ENCODE measurements at places on chromosomes 13 and 19.

- DNase-seq: no peak
These were observed 39.4 kb upstream of the LMO7 start for GRCh38 chr13:75596657-75597182.

- peak; percentile 93 for DNase-seq
These were observed 744 bp downstream of the UHRF1 start for GRCh38 chr19:4909897-4910593.

DNA sequence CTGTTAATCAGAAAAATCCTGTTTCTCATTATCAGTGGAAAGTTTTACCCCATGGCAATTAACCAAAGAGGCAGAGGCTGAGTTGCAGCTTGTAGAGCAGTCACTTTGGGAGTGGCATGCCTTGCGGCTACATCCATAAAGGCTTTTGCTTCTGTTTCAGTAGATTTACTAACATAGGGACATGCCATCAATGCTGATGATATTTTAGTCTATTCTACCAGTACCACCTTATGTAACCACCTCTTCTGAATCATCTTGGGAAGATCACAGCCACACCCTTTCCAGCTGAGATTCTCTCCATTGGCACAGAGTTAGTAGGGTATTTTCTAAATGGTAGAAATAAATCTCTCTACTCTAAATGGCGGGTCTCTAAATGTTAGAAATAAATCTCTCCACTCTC lies 37.5 kb downstream of the POSTN start:
- no peak for DNase-seq

DNA sequence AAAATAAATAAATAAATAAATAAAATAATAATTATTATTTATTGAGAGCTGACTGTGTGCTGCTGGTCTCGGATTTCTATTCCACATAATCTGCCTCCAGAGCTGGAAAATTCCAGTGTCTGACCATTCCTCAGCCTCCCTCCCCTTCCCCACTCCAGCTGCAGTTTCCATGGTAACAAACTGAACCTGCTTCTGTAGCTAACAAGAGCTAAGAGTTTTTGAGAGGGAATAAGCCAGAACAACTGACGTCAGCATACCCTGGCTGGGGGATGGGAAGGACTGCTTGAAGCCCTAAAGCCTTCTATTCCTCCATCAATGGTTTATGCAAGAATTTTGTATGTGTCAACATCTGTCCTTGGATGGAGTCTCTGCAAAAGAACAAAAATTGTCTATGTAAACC lies 26.0 kb upstream of the PEG3 start:
- DNase-seq: no peak

- peak; percentile 48 for DNase-seq
These were observed 131.3 kb downstream of the STK24 start for GRCh38 chr13:98445340-98446233.

- DNase-seq: no peak
These were observed 2.2 kb downstream of the FXYD3 start for GRCh38 chr19:35117799-35118198.

DNA sequence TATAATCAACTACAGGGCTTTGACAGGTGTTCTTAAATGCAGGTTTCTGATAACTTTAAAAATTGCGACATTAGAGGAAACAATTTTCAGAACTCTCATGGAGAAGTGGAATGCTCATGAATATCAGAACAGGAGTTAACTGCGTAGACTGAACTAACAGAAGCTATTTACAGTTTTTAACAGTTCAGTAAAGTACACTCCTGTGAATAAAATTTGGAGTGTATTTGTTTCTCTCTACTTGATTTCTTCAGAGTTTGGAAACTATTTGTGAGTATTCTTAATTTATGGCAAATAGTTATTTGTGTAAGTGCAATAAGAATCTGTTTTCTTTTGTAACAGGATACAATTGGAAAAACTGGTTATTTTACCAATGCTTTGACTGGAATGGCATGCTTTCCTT lies 114.4 kb downstream of the TNFRSF19 start:
- no peak for DNase-seq
